ENCODE measurements at places on chromosomes 5 and 9.

DNA sequence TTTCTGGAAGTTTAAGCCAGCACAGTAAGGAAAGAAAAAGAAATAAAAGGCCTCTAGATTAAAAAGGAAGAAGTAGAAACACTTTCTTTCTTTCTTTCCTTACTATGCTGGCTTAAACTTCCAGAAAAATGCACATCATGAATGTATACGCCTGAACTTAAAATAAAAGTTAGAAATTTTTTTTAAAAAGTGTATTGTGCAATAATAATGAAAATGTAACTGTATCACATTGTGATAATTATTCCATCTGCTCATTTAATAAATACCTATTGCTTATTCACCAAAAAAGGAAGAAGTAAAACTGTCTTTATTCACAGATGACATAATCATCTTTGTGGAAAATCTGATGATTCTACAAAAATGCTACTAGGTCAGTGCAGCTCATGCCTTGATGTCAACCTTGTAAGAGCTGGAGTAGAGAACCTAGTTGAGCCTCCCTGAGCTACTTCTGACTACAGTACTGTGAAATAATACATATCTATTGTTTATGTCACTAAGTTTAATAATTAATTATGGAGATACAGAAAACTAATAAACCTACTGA, 49.4 kb downstream of the MCTP1 start:
- no peak for DNase-seq

DNA sequence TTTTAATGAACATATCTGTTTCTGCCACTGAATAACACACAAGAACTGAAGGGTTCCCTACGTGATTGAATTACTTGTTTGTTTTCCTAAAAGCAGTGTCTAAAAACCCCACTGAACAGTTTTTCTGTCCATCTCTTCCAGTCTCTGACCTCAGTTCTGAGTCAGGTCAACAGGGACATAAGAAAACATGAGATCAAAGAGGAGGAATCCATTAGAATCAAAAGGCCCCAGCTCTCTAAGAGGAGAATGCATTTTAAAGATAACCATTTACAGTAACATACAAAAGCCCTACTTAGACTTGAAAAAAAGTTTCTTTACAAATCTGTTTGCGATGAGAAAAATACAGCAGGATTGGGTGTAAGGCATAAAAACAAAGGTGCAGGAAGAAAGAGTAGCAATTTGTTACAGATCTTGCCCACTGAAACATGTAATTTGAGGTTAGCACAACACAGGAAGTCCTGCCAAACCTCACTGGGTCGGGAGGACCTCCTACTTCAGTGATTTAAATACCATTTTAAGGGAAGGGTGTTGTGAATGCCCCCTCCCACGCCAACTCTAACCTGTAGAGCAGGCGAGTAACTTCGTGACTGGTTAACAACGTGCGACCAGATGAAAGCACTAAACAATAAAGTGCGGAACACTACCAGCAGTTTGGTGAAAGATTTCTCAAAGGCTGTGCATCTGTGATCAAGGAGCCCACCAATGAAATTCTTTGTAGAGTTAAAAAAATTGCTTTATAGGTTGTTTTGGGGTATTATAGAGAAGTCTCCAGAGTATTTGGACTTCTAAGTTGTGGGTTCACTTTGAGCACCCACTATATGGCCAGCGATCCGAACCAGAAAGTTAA, 1.3 kb downstream of the QSOX2 start:
- DNase-seq = no peak

- no peak for DNase-seq
These were observed 34.2 kb downstream of the AOPEP start for GRCh38 chr9:94760660-94761059.

- no peak for DNase-seq
These were observed 93.2 kb downstream of the MRPL36 start for GRCh38 chr5:1706428-1706827.

DNA sequence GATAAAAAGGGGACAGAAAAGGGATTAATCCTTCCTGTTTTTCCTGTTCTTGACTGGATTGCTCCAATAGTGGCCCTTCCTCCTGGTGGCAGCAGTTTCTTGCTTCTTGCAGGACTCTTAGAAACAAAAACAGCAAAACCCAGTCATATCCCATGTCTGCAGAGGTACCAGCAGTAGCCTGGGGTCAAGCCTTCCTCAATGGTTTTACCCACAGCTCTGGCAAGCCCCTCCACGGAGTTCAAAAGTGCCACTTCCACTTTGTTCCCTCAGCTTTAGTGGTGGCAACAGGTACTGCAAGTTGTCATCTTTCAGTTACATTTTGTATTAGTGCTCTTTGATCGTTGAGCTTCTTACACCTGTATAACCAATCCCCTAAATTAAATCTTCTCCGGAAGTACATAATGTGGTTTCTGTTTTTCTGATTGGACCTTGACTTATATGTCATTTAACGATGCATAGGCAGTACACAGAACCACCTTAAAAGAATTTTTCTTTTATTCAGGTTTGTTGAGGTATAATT, 8.7 kb upstream of the RANBP6 start:
- DNase-seq = no peak

DNA sequence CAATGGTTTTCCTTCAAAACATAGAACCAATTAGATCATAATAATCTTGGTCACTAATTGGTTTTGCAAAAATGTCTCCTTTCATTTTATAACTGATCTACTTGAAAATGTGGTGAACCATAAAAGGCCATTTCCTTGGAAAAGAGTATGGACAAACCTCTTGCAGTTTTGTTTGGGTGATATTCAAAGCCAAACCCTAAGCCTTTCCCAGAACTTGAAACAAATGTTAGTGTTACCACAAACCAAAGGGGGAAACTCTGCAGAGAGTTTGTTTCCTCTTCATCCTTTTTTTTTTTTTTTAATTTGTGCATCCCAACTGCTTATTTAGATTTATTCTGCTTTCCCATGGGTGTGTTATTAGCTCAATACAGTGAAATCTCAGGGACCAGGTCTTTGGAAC, 204.4 kb upstream of the ADAMTSL1 start:
- no peak for DNase-seq

- DNase-seq = peak; percentile 58
These were observed 26.6 kb upstream of the POMT1 start for GRCh38 chr9:131475956-131476776.

DNA sequence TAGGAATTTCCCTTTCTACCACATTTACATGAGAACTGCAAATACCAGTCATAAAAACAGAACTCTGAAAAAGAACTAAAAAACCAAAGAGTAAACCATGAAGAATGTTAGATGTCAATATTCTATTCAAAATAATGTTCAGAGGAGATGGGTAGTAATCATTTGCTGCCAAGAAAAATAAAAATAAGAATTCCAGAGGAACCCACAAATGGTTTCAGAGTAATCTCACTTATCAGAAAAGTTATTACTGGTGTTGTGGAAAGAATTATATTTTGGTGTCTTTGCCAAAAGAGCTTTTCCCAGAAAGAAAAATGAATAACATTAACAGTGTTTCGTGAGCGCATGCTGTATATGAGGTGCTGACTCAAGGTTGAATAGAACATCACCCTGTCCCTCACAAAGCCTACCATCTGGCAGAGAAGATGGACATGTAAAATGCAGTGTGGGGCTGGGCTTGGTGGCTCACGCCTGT, 35.6 kb downstream of the GPR21 start:
- DNase-seq = no peak

GRCh38 chr9:125889112-125889475, 141.9 kb downstream of the PBX3 start:
- no peak for DNase-seq

- no peak for DNase-seq
These were observed 9.2 kb downstream of the EEIG1 start for GRCh38 chr9:127971357-127972235.

DNA sequence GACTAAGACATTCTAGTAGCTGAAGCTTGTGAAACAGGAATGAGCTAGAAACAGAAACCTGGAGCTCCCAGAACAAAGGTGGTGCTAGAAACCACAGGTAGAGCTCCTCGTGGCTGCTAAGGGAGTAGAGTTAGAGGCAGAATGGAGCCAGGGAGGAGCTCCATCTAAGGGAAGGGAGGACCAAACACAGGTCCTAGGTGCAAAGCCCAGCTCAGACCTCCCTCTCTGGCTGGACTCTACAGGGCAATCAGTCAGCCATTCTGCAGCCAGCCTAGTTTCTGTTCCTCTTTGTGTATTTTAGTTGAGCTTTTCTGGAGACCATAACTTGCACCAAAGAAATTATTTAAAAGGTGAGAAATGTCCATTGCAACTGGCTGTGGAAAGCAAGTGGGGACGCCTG, 70.4 kb downstream of the CRB2 start:
- no peak for DNase-seq

- DNase-seq = peak; percentile 30
These were observed 5.6 kb upstream of the HNRNPAB start for GRCh38 chr5:178198706-178199105.

DNA sequence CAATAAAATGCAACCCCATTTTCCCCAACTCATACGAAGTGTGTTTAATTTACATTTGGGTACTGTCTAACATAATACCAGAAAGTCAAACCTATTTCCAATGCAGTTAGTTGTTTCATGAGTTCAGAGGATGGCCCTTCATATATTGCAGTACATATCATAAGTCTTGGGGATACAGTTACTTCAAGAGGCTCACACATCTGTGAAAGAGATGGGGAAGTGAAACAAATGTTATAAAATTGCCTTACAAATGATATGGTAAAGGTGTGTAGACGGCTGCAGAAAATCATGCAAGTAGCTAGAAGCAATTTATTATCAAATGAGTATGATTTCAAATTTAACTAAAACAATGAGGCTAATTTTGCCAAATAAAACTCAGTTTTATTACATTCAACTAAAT, 219.0 kb upstream of the CDH12 start:
- no peak for DNase-seq

- no peak for DNase-seq
These were observed 26.3 kb downstream of the NR3C1 start for GRCh38 chr5:143376911-143377813.

DNA sequence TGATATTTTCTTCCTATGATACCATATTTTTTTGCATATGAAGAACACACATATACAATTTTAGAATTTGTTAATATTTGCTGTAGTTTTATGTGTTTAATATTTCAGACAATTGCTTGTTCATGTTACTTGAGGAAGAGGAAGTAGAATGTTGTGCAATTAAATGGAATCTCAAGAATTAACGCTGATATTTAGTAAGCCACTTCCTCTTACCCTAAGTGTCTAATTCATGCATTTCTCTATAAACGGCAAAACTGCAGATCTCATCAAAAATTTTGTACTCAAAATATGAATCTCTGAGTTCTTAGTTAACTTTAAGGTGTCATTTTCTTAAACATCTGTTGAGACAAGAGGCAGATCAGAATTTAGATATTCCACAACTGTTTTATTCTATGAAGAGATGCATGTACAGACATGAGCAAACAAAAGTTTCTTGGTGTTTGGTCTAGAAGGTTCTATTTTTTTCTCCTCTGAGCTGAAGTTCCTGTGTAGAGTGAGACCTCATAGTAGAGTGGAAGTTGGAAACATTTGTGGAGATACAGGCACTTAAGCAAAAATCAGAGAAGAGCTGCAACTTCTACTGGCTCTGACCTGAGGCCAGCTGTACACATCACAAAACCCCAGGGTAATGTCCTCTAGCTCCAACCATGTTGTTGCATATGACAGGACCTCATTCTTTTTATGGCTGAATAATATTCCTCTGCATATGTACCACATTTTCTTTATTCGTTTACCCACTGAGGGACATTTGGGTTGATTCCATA, 16.6 kb upstream of the TGFBI start:
- DNase-seq = no peak

DNA sequence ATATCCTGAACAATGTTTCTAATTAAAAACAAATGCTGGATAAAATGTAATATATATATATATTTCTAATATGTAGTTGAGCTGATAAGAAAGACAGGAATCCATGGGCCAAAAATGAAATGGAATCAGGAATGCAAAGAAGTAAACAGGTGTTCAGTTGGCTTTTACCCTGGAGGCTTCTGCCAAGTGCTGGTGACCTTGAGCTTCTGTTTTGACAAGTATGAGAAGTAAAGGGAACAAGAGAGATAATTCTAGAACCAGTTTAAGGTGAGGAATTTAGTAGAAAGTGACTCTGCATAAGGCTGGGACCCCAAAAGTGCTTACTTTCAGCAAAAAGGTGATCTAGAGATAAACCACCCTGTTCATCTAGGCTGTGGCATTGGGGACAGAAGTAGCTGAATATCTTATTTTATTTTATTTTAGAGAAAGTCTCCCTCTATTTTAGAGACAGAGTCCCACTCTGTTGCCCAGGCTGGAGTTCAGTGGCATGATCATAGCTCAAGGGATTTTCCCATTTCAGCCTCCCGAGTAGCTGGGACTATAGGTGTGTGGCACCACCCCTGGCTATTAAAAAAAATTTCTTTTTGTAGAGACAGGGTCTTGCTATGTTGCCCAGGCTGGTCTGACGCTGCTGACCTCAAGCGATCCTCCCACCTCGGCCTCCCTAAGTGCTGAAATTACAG, 27.0 kb downstream of the DCAF10 start:
- DNase-seq = no peak

GRCh38 chr5:146818822-146819221, 59.7 kb downstream of the PPP2R2B start:
- DNase-seq = no peak

All from ascending aorta (tissue), 2 donors.